ENCODE measurements at places on chromosomes 1 and 21.

DNA sequence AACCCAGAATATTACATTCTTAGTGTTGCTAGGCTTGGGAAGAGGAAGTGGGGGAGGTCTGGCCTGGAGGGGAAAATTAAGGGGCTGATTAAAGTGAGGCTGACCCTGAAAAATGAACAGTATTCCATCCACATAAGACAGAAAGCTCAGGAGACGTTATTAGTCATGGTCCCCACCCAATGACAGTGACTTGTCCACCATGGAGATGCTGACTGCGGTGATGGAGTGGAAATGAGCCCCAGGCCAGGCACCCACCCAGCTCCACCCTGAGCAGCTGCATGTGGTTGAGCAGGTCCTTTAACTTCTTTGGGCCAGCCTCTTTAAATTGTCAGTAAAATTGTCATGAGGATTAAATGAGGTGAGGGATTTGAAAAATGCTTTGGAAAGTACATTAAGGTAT lies 1.4 kb upstream of the SPRR4 start:
- no peak for DNase-seq

DNA sequence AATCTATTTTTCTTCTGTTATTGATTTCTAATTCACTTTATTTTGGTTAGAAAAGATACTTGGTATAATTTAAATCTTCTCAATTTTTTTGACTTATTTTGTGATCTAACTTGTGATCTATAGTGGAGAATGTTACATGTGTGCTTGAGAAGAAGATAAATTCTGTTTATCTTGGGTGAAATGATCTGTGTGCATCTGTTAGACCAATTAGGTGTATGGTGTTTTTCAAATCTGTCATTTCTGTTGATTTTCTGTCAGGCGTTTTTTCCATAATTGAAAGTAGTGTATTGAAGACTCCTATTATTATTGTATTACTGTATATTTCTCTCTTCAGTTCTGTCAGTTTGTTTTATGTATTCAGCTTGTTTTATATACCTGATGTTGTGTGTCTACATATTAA lies 1668.3 kb downstream of the PLA2G4A start:
- DNase-seq: no peak

DNA sequence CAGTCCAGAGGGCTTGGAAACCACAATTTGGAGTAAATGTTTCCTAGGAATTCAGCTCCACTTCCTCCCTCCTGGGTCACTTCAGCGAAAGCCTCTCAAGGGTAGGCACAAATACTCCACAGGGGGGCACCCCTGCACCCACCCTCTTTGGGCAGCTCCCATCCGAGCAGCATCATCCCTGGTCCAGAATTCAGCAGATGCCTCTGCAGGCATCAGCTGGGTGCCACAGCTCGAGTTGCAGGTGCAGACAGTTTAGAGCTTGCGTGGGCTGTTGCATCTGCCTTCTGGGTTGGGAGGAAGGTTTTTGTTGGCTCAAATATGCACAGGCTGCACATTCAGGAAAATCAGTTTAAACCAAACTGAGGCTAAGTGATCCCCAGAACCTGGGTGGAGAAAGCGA lies 25.0 kb downstream of the KANK4 start:
- no peak for DNase-seq

DNA sequence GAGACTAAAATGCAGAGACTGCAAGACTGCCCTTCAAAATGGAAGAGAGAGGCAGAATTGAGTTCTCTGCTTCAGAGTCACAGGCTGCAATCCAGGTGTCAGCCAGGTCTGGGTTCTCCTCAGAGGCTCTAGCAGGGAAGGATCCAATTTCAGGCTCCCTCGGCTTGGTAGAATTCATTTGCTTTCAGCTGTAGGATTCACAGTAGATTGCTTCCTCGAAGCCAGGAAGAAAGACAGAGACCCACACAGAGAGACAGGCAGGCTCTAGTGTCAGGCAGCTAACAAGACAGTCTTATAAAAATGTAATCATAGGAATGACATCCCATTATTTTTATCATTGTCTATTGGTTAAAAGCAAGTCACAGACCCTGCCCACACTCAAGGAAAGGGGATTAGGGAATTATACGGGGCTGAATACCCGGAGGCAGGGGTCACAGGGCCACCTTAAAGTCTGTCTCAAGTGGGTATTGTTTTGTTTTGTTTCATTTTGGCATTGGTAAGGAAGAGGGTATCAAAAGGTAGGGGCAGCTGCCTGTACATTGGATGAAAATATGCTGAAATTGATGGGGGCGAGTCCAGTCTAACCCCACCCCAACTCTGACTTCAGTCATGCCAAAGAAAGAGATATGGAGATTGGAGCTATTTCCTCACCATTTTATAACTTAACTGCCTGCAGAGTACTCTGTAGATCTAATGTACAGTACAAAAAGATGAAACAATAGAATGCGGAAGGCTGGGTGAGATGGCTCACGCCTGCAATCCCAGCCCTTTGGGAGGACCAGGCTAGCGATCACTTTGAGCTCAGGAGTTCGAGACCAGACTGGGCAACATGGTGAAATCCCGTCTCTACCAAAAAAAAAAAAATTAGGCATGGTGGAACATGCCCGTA lies 9.5 kb upstream of the TBCE start:
- DNase-seq: no peak

- DNase-seq: no peak
These were observed 12.9 kb upstream of the CTSK start for GRCh38 chr1:150820730-150821512.

- no peak for DNase-seq
These were observed 37.5 kb downstream of the ZNF281 start for GRCh38 chr1:200372095-200372884.

- DNase-seq: peak; percentile 20
These were observed 46.6 kb downstream of the VPS26C start for GRCh38 chr21:37220433-37220980.

DNA sequence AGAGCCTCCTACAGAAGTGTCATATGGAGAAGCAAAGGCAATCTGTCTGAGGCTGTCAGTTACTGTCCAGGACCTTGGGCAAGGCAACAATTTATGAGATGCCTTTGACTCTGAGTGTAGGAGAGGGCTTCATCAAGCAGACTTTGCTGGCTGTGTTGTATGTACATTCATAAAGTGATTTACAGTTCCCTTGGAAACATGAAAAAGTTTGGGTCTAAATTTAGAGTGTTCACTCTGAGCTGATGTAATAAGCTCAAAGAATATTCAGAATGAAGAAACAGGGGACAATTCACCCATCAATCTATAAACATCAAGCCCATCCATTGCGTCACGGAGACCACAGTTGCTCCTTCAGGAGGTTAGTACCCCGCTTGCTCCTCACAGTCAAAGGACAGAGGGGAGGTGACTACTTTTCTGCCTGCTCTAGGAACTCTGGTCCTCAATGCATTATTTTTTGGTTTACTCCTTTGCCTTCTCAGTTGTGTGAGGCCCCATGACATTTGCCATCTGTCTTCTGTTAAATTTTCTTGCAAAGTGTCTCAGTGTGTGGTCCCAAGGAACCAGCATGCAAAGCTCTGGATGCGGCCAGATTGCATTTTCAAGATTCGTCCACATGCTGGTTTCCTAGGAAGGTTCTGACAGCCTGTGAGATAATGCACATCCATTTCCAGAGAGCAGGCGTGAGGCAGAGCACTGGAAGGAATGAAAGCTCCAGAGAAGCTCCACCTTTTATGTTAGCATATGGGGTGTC lies 241.1 kb upstream of the KIAA0040 start:
- DNase-seq: no peak

DNA sequence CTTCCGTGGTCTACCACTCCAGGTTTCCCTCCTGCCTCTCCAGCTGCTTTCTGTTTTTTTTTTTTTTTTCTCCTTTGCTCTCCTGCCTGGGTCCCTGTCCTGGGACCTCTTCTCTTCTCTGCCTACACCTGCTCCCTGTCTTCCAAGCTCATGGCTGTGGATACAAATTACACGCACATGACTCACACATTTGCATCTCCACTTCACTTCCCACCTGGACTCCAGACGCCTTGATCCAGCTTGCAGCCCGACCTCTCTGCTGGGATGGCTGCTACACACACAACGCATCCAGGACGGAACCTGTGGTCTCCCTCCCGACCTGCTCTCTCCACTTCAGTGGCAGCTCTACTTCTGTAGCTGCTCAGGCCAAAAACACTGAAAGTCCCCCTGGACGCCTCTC lies 44.4 kb upstream of the B3GALT5 start:
- DNase-seq: no peak

DNA sequence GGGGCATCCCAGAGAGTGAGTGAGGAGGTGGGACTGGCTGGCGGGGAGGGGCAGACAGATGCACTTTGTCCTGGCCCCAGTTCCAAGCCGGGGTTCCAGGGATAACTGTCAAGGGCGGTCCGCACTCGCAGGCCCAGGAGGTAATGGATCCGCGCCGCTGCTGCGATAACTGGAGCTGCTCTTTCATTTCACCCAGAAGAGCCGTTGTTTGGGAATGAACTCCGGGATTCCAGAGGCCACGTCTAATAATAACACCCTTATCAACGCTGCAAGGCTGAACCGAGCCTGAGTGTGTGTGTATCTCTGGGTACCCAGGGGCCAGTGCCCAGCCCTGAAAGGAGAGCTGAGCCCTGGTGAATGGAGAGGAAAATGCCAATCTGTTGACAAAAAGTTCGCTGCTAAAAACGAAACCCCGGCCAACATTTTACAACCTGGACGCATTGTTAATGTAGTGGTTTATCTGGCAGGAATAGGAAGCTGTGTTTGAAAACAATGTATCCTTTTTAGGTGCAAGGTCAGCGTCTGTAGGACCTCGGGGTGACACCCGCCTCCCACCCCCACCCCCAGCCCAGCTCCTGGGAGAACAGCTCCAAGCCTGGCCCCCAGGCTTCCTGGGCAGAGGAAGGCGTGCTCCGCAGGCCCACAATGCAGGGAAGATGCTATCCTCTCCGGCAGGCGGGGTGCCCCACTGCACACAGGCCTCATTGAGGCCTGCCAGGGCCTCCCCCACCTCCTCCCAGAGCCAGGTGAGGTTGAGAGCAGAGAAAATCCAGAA lies 119.7 kb downstream of the PROX1 start:
- no peak for DNase-seq

GRCh38 chr1:211490821-211491415 lies 1.0 kb downstream of the RD3 start:
- no peak for DNase-seq

GRCh38 chr1:81756872-81757271 lies 43.9 kb upstream of the ADGRL2 start:
- DNase-seq: no peak

- no peak for DNase-seq
These were observed 156.1 kb downstream of the KIF26B start for GRCh38 chr1:245310571-245311531.

DNA sequence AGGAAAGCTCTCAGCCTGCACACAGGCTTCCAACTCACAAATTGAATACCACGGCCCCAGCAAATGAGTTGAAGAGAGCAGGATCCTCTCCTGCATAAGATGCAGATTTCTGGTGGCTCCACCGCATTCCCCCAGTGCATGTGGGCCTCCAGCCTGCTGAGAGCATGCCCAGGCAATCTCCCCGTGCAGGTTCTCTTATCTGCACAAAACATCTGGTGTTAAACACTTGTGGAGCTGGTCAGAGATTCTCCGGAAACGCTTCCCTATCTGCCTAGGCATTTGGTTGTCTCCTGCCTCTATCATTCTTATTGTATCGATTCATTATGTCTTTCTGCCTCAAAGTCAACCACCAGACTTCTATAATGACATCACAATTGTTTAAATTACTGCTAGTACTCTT lies 1349.0 kb upstream of the B3GALT2 start:
- no peak for DNase-seq

DNA sequence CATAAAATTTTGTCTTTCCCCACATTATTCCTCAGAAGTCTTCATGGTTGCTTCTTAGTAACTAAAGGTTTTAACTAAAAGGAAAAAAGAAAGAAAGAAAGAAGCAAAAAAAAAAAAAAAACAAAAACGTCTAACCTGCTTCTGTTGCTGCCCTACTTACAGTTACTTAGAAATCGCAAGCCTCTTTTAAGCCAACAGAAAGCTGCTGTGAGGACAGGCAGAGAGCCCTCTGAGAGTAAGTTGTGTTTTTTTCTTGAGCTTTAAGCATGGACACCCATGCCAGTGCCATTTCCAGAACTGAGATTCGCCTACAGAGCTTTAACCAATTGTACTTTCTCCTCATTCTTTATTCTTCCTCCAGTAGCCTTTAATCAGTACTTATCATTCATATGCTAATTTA lies 25.6 kb upstream of the RGS1 start:
- DNase-seq: no peak

- no peak for DNase-seq
These were observed 249.6 kb downstream of the PLA2G4A start for GRCh38 chr1:187078321-187078720.

DNA sequence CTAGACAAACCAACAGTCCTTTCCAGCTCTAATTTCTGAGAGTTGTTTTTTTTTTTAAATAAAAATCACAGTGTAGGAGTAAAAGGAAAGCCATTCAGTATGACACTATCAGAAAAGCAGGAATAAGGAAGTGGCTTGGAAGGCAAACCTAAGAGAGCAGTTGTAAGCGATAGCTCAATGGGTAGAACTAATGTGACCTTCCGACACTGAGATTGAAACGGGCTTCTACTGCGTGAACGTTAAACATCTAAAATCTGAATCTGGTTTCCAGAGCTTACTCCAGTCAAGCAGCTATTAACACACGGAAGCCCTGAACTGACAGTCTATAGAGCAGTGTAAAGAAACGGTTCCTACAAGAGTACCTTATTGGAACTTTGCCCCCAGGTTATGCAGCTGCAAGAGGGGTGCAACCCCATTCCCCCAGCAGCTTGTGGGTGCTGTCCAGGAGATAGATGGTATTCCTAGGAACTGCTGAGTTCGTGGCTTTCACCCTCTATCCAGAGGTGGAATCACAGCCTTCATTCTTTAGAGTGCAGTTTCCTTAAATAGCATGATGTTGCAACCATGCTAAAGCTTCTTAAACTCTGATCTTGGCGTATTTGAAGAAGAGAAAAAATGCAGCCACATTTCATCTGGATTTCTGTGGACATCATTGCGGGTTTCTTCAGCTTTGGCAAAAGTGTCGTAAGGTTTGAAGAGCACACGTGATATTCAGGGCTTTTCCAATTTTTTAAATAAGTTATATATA lies 3.3 kb upstream of the IRF2BP2 start:
- DNase-seq: no peak

- DNase-seq: no peak
These were observed 38.7 kb downstream of the GNPAT start for GRCh38 chr1:231279683-231280082.

DNA sequence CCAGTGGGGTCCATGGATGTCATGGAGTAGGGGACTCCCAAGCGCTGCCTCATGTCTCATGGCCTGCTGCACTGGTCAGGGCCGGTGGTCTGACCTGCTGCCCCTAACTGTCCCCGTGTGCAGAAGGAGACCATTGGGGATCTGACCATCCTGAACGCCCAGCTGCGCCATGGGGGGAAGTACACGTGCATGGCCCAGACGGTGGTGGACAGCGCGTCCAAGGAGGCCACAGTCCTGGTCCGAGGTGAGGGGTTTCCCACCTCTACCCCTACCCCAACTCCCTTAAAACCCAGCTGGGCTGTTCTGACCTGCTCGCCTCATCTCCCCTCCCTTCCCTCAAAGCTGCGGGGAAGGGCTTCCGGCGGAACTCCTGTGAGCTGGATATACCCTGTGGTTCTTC lies 18.6 kb downstream of the TMEM81 start:
- no peak for DNase-seq

DNA sequence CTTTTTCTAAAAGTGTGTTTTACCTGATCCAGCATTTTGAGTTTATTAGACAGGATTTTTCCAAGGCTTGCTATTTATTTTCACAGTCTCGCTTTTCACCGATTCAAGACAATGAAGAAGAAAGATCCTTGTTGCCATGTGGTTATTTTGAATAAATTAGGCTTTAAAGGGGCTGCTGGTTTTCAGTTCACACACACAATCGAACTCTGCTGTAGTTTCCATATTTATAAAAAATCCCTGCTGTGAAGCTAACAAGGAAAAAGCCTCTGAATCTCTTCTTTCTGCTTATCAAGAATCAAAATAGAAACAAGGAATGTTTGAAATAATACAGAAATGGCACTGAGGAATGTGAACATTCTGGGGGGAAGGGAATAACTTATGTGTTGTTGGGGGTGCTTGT lies 102.5 kb upstream of the KAZN start:
- no peak for DNase-seq

Measured in T-helper 9 cell (primary cell).